Right lobe of liver (tissue), 6 donors: ENCODE measurements at places on chromosomes 7 and 10. TPM values are rescaled to one million over a fixed set of nuclear protein-coding genes. Genes with fewer than 3 reads are reported as not detected.

Gene MYL7
- not detected for total RNA-seq

Gene BICC1
- total RNA-seq = 6.5 TPM

Gene CLDN4
- 1.4 TPM for total RNA-seq

- DNase-seq = no peak
These were observed 402.9 kb downstream of the MAGI2 start for GRCh38 chr7:79050603-79051002.

DNA sequence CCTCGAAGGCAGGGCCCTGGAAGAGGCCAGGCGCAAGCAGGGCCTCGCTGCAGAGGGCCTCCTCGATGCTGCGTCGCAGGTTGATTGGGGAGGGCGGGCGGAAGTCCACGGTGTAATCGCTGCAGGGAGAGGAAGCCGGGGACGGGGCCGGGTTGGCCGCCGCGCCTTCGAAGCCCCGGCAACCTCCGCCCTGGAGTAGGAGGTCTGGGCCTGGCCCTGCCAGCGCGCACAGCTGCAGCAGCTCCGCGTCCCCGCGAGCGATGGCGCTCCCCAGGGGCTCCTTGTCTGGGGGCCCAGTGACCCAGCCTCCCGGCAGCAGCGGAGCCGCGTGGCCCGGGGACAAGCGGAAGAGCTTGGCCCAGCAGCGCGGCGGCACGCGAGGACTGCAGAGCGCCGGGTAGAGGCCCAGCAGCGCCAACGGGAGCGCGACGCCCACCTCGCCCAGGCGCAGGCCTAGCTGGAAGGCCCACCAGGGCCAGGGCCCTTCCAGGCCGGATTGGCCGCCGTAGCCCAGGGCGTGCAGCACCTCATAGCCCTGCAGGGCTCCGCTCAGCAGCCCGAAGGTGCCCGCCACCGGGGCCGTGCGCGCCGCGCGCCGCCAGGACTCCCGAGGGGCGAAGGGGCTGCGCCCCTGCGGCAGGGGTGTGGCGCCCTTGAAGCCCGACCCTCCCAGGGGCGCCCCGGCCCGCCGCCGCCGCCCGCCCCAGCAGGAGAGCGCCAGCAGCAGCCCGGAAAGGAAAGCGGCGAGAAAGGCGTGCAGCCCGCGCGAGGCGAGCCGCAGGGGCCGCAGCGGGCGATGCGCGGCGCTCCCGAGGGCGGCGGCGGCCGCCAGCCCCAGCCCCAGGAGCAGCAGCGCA is 7.8 kb upstream of the RBM28 start:
- no peak for DNase-seq

DNA sequence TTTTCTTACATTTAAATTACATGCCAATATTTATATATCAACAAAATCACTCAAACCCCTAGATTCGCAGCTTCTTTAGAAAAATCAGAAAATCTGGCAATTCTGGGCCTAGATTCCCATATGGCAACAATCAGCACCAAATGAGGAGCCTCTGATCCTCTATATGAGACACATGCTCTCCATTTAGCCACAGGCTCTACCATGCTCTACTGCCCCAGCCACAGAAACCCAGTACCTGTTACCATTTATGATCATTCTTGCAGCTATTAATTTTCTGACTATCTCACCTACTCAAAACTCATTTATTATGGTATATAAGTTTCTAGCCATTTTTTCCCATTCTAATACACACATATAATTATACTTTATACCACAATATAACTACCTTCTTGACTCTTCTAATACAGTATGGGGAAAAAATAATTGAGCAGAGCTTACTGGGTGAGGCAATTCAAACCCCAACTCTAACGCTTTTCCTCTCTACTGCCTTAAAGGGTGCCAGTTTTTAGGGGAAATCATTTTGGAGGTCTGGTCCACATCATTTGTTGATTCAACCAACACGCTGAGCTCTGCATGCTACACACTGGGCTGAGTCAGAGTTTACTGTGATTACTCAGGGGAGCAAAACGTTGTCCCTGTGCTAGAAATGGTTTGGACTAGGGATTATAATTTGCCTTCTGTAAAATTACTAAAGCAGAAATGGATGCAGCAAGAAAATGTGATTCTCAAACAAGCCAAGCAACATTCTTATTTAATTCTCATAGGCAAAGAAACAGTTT is 11.6 kb downstream of the PDLIM1 start:
- no peak for DNase-seq

DNA sequence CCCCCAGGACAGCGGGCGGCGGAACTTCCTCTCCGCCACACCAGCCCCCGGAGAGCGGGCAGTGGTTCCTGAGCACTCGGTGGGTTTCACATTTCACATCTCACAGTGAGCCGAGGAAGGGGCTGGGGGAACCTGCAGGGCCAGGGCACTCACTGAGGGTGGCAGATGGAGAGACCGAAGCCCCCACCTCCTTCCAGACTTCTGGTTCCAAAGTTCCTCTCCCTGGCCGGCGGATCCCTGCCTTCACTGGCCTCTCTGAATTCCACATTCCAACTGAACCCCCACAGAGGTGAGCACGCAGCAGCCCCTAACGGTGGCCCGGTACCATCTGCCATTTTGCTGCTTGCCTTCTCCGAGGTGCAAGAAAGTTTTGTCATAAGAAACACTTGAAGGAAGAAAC is 461.0 kb downstream of the PTPRN2 start:
- no peak for DNase-seq

DNA sequence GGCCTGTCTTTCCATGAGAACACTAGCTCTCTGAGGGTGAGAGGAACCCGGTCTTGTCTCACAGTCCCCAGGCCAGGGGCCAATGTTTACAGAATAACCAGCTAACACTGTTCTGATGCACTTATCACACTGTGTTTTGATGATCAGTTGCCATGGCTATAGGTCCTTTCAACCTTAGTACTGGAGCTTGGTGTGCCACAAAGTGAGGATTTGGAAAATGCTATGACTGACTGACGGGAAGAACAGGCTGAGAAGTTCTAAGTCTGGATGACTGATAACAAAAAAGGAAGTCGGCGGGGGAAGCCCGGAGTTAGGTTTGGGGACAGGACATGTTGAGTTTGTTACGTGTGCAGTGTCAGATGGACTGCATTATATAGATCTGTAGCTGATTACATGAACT is 141.8 kb downstream of the CTTNBP2 start:
- no peak for DNase-seq

DNA sequence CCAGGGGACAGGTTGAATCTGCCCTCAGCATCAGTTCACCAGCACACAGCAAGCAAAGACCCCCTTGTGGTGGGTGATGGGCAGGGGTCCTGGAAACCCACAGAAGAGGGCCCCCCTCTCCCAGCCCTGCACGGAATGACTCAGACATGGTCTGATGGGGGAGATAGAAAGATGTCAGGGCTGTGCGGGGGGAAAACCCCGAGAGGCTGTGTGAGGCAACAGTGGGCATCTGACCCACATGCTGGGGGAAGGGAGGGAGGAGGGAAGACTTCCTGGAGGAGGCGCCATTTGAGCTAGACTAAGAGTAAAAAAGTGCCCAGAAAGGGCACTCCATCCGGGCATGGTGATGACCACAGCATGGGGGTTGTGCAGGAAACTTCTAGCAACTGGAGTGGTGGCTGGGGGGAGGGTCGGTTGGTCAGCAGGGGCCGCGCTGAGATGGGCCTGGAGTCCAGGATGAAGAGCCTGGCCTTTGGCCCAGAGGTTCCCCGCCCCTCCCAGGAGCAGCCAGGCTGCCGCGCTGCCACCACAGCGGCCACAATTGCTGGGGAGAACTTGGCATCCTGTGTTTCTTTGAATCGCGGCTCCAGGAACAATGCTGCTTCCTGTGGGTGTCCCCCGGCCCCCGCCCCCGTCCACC is 2.5 kb downstream of the LFNG start:
- DNase-seq = no peak

DNA sequence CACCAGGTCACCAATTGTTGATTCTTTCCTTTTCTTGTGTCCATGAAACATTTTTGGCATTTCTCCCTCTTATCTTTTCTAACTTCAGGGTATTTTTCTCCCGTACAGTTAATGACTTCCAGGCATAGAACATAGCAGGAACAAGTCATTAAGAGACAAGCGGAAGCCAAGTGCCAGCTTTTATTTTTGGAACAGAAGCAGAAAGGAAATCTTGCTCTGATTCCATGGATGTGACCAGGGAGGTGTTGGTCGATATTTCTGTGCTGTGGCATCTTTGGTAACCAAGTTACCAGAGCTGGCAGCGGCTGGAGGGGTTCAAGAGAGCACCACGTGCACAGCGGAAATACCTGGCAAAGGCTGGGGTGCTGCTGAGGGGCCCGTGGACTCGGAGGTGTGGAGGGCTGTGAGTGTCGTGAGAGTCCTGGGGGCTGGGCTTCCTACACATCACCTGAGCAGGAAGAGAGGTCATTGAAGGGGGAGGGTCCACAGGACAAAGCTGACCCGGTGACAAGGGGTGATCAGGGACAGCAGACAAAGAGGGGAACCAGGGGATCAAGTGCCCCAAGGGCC is 1.8 kb downstream of the LLCFC1 start:
- no peak for DNase-seq

DNA sequence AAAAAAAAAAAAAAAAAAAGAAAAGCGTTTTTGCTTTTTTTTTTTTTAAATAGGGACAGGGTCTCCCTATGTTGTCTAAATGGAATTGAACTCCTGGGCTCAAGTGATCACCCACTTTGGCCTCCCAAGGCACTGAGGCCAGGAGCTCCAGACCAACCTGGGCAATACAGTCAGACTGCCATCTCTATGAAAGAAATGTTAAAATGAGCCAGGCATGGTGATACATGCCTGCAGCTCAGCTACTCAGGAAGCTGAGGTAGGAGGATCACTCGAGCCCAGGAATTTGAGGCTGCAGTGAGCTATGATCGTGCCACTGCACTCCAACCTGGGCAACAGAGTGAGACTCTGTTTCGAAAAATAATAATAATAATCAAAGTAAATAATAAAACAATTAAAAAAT is 16.5 kb upstream of the LMTK2 start:
- DNase-seq = peak; percentile 1

DNA sequence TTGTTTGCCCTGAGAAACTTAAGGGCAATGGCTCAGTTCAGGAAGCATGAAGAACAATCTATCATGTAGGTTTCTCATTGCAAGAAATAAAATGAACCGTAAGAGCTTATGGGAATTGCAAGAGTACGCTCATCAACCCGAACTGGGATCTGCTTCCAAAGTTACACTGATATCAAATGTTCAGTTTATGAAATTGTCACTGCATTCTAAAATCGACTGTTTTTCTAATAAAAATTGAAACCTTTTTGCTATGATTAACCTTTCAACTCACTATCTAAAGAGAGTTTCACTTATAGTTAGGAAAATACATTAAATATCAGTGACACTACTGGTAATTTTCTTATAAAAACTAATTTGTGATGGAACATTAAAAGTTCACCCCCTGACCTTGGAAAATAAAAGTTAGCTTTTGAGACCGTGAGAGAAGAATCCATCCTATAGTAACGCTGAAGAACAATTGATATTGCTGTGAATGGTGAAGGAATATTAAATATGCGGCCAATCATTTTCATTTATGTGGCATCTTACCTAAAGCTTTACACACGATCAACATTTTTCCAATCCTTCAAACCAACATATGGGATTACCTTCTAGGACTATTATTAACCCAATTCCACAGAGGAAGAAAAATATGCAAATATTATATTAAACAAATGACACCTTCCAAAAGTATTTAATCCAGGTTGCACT is 2.2 kb downstream of the MEOX2 start:
- DNase-seq = no peak
